Amniotic stem cell (primary cell): ENCODE measurements at places on chromosomes 3 and 15.

DNA sequence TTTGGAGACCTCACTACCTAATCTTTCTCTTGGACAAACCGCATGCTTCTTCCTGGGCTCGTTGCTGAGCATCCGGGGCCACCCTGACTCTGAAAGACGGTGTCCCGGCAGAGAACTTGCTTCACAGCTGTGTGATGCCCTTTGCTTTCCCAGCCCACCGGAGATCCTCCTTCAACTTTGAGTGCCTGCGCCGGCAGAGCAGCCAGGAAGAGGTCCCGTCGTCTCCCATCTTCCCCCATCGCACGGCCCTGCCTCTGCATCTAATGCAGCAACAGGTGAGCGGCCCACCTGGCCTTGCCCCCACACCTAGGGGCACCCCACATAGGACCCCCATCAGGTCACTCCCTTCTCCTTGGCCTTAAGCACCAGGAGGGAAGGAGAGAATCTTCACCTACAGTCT is 37.7 kb downstream of the CHDH start:
- no peak for DNase-seq

GRCh38 chr3:196207833-196208607 is 3.2 kb downstream of the ZDHHC19 start:
- no peak for DNase-seq

- no peak for DNase-seq
These were observed 5.7 kb upstream of the FILIP1L start for GRCh38 chr3:100120012-100120411.

DNA sequence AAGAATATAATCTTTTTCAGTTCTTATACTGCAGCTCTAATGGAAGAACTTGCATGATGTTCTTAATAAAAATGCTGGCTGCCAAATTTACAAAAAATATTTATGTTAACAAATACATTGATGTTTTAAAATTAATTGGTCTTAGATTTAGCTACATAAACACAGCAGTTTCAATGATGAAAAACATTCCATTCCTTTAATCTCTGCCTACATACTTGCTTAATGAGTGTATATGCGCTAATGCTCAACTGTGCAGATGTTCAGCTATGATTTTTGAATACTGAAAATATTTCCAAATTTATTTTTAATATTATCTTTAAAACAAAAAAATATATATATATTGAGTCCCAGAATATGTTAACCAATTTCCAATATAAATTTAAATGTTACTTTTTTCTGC is 867.4 kb downstream of the ROBO1 start:
- no peak for DNase-seq

GRCh38 chr3:14434126-14434497 is 31.7 kb downstream of the SLC6A6 start:
- no peak for DNase-seq

- DNase-seq, result no peak
These were observed 110.1 kb downstream of the MOBP start for GRCh38 chr3:39577541-39577940.

GRCh38 chr15:42276762-42277161 is 3.5 kb upstream of the TMEM87A start:
- no peak for DNase-seq

- no peak for DNase-seq
These were observed 27.0 kb downstream of the GRK7 start for GRCh38 chr3:141790171-141790570.

DNA sequence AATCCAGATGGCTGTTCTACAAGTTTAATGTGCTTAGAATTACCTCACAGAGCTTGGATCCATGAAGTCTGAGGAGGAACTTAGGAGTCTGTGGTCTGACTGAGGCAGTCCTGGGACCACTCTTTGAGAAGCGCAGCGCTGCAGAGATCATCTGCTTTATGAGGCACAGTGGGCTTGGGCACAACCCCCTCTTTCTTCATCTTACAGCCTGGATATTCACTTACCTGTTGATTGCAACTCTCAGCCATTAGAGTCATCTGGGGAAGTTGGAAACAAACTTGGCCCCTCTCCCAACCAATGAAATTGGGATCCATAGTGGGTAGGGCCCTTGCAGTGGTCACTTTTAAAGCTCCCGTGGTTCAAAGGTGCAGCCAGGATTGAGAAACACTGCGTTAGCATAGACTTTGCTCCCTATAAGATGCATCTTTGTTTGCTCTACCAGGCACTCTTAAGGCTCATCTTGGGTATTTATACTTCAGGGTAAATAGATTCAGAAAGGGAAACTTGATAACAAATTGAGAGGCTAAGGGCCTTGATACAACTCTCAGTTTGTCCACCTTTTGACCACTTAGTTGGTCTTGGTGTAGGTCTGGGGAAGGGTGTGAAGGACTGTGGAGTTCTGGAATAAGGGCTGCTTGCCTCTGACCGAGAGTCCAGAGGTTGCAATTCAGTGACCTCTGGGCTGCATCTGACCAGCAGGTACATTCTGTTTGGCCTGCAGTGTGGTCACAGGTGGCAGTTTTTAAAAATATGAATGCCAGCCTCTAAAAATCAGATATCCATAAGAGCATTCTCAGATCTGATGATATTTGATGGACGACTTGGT is 22.8 kb downstream of the FEM1B start:
- no peak for DNase-seq

- DNase-seq, result no peak
These were observed 86.9 kb upstream of the SLC25A26 start for GRCh38 chr3:66133853-66134445.

- DNase-seq, result no peak
These were observed 32.6 kb downstream of the CCNB2 start for GRCh38 chr15:59137566-59137965.

DNA sequence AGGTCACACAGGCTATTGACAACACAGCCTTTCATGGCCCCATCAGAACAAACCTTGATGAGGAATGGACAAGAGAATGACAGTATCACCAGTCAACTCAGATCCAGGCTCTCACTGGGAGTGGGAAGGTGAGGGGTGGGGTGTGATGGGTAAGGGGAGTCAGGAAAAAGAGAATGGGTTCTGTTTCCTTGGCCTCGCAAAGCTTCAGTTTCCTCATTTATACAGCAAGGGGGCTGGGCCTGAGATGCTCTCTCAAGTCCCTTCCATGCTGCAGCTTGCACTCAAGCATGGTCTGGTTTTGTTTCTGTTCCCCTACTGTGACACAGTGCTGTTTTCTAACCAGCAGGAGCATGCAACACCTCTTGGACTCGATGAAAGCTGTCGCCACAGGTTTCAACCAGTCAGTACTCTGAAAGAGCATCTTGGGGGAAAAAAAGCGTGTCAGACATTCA is 65.7 kb upstream of the IL12A start:
- DNase-seq, result no peak

DNA sequence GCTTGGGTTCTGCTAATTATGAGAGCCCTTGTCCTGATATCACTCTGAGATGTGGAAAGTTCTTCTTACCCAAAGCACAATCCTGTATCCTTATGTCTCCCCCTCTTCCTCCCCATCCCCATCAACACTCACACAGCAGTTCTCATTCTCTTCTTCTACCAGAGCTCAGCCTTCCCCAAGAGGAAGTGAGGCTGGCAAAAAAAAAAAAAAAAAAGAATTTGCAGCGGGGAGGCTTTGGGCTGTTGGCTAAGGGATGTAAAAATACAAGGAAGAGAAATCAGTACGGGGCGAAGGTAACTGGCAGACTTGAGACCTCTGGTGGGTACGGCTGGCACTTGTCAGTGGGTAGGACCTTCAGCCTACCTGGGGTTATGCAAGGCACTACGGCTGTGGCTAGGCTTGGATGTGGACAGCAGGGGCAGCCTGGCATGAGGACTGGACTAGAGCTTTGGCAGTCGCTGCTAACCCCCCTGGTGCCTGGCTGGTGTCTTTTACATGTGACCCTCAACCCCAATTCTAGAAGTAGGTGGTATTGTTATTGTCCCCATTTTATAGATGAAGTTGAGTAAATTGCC is 5.4 kb downstream of the VIPR1 start:
- no peak for DNase-seq
